GM18507 (cell line): ENCODE measurements at places on chromosomes 6 and 20.

DNA sequence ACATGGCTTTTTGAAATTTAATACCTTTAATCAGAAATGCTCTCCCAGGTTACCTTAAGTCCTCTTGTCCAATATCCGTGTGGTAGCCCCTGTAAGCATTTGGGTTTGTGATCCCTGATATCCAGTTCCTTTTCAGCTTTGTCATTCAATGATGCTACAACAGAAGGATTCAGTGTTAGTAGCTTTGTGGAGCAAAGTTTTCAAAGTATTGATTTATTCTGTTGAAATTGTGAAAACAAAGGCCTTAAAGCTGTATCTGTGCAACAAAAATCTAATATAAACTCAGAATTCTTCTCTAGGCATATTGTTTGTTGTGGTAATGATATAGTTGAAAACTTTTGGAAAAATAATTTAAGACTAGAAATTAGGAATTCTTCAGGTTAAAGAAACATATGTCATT lies 91.9 kb downstream of the ADGRB3 start:
- no peak for DNase-seq

GRCh38 chr6:31676322-31676903 lies 4.5 kb downstream of the LY6G5C start:
- DNase-seq, result no peak

- DNase-seq, result no peak
Measured at GRCh38 chr6:27599859-27600532, 127.1 kb upstream of the ZNF184 start.

GRCh38 chr6:154703124-154703523 lies 30.1 kb upstream of the SCAF8 start:
- no peak for DNase-seq

- no peak for DNase-seq
Measured at GRCh38 chr6:149169761-149170511, 147.6 kb upstream of the TAB2 start.

DNA sequence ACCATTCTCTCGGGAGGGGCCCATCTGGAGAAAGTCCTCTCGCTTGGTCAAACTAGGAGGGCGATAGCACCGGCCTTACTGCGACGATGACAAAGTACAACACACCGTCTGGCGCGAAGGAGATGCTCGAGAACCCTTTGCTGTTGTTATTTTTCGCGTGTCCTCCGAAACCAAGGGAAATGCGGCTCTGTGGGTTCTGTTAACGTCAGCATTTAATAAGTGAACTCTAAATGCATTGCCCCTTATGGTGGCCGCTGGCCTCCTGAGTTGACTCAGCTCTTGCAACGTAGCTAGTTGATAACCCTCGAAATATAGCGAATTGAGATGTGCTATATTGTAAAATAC lies 577 bp upstream of the SCAND1 start:
- no peak for DNase-seq

GRCh38 chr20:531608-532007 lies 12.0 kb downstream of the CSNK2A1 start:
- DNase-seq, result no peak

DNA sequence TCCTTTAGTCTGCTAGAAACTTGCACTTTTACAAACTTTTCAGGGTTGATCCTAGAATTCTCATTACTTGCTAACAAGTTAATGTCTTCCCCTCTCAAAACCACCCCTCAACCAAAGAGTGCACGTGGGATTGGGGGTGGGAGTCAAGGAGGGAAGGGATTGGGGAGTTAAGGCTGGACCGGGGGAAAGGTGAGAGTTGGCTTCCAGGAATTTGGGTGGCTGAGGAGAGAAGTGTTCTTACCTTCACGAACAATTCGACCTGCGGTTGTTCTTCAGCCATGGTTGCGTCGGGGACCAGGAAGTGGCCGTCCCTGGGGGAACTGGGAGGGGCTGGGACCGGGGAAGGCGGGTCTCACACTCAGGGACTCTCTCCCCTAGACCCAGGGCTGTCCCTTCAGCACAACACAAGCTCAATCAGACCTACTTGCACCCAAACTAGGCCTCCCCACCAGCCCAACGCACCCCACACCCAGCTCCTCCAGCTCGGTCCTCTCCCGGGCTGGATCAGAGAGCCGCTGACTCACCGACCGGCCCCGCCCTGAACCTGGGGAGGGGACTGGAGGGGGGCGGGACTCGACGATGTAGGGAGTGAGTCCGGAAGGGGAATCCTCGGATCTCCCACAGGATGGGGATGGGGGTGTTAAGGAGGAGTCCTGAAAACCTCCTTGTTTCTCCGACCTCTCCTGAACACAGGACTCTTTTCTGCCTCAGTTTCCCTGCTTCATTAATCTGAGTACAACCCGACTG lies at the start of gene CLIC1:
CLIC1 (minus strand) TSS at position 510 of the 747 bp plus-strand sequence; CDS start at position 280, 230 bp downstream.
- no peak for DNase-seq

DNA sequence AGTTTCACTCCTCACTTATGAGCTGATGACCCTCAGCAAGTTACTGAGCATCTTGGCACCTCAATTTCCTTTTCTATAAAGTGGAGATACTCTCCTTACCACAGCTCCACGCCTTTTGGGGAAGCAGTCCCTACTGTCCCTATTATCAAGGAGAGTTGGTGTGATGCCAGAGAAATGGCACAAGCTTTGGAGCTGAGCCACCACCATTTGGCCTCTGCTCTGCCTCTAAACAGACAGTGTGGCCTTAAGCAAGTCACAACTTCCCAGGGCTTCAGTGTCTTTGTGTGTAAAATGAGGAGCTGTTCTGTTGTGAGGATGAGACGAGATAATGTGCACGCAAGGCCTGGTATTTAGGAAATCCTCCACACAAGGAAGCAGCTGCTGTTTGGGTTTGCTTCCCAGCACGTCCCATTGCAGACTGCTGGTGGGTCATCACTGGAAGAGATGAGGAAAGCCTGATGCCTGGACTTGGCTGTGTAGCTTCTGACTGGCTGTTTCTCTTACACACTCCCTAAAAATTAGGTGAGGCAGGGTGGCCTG lies 18.5 kb downstream of the NSFL1C start:
- DNase-seq, result no peak

DNA sequence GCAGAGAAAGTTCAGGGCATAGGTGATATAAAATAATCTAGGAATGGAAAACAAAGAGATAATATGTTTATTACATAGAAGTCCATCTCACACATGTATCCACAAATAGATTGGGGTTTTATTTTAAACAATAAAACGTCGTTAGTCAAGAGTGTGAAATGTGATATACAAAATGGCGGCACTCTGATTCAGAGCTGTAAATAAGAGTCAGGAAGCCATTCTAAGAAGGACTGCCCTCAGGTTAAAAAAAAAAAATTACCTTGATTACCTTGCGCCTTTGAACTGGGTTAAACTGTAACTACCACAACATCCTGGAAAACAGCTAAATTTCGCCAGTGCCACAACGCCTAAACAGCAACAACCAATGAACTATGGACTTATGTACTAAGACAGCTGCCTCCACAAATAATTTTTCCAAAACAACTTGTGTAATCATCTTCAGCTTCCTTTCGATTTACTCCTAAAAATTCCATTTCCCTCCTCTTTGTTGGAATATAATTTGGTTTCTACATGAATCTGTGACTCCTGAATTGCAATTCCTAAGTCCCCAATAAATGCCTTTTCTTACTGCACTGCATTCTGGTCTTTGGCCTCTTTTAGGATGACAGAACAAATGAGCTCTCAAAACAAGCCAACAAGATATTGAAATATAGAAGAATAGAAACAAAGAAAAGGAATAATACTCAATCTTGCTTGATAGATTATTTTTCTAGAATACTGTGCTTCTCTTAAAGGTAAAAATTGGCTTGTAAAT lies 1019.5 kb upstream of the MAP3K7 start:
- DNase-seq, result no peak

DNA sequence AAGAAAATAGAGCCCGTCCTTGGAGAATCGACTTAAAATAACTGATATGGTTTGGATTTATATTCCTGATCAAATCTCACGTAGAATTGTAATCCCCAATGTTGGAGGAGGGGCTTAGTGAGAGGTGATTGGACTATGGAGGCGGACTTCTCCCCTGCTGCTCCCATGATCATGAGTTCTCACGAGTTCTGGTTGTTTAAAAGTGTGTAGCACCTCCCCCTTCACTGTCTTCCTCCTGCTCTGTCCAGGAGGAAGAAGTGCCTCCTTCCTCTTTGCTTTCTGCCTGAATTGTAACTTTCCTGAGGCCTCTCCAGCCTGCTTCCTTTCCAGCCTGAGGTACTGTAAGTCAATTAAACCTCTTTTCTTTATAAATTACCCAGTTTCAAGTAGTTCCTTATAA lies 529.2 kb downstream of the HAO1 start:
- no peak for DNase-seq

DNA sequence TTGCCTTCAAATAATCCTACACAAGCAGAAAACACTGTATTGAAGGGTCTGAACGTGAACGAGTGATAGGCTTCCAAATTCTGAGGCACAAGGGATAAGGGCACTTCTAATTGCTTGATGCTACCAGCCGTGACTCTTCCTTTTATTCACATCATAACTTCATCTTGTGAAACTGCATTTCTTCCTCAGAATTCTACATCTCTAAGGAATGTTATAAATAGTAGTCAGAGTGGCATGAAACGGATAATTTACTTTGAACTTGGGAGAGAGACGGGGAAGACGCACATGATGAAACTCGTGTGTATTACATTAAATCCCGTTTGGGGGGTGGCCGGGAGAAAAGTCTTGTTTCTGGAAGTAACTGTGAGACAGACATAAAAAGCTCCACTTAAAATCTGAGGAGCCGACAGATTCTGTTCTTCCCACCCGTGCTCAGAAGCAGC lies 754 bp downstream of the HDDC2 start:
- no peak for DNase-seq

GRCh38 chr20:41258474-41258873 lies 59.1 kb downstream of the ZHX3 start:
- no peak for DNase-seq

DNA sequence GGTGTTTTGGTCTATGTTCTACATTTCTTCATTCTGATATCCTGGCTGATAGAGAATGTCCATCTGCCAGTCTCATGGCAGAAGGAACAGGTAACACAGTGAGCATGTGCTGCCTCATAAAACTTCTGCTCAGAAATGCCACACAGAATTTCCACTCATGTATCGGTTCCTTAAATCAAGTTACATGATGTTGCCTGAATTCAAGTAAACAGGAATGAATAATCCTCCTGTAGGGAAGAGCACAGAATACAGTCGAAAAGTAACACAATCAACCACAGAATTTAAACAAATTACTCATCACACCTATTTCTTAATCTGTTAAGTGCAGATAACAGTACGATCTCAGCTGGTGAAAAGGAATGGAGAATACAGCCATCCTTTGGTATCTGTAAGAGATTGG lies 74.7 kb downstream of the FAM217A start:
- no peak for DNase-seq

DNA sequence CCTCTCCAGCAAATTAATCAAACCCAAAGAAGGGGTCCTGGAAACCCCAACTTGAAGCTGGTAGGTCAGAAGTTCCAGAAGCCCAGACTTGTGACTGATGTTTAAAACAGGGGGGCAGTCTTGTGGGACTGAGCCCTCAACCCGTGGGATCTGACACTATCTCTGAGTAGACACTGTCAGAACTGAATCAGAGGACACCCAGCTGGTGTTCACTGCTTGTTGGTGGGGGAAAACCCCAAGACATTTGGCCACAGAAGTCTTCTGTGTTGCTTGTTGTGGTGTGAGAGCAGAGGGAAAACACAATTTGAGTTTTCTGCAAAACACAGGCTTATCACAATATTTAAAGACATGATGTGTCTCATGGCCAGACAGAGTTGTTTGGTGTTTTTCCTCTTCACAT lies 29.9 kb downstream of the KIF13A start:
- no peak for DNase-seq

- DNase-seq, result peak; percentile 14
Measured at GRCh38 chr6:77466055-77466450, 2.8 kb upstream of the HTR1B start.

DNA sequence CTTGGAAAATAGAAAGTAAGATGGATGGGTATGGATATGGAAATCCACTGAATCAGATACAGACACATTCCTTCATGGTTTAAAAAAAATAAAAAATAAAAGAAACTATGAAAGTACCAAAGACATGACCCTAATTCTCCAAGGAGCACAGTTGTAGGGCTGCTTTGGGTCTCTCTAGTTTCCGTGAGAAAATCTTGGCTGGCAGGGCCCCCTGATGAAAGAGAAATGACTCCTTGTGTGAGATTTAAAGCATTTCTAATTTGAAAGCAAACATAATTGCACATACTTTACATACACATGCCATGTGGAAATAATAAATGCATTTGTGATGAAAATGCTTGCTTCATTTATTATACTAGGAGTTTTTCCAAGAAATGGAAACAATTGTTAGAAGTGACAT lies 593.9 kb upstream of the BTBD3 start:
- DNase-seq, result no peak

DNA sequence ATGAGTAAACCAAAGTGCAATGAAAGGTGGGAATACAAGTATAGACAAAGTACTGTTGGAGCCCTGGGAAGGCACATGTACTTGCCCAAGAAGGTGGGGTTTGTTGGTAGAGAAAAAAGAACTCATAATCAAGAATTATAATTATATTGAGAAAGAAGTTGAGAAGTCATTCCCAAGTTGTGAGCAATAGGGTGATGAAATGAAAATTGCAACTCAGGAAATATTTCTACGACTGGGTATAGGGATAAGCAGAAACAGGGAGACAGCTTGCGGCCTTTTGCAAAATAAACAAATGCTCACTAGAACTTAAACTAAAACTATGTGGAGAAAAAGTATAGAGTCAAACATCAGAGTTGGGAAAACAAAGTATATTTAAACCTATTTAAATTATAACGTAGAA lies 250.7 kb upstream of the FAM83B start:
- DNase-seq, result no peak

DNA sequence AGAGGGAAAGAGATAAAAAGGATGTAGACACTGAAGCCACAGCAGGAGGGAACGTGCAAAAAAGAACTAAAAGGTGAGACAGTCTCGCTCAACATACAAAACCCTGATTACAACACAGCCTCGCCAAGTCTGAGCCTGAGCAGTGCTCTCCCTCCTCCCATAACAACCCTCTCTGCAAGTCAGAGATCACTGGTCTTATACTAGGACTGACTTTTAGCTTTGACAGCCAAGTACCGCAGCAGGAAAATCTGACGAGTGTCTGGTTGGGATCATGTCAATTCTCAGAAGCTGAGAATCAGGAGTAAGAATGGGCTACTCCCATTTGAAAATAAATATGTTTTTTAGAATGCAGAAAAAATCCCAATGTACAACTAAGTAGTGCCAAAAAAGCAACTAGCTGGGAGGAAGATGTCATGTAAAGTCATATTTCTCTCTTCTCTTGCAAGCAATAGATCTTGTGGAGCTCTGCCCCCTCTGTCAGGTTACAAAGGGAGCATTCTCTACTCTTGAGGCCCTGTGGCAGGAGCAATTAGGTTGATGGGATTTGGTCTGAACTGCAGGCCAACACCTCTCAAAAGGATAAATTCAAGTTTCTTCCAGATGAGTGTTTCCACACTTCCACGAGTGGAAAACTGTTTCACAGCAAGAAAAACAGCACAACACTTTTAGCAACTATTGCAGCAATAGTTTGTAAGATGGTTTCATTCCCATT lies 118.9 kb upstream of the COL21A1 start:
- no peak for DNase-seq

- no peak for DNase-seq
Measured at GRCh38 chr6:132188556-132189264, 212.6 kb downstream of the MOXD1 start.

- DNase-seq, result no peak
Measured at GRCh38 chr6:144413418-144413817, 128.3 kb downstream of the UTRN start.
